ENCODE measurements at places on chromosomes 6 and 20. TPM values are rescaled to one million over a fixed set of nuclear protein-coding genes. Genes with fewer than 3 reads are reported as not detected.

DNA sequence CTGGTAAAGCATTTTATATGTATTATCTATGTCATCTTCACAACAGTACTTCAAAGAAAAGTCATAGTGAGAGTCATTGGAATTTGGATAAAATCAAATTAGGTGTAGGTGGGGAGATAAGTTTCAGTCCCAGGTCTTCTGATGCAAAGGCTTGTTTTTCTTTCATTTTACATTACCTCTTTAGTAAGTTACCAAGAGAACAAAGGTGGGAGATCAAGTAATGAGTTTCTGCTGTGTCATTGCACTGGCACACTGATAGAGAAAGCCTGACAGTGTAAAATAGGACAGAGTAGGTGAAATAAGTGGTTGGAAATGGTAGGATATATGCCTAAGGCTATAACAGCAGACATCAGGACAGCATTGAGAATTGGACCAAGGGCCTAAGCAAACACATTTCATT, 250.4 kb downstream of the NKAIN2 start:
- DNase-seq: no peak

DNA sequence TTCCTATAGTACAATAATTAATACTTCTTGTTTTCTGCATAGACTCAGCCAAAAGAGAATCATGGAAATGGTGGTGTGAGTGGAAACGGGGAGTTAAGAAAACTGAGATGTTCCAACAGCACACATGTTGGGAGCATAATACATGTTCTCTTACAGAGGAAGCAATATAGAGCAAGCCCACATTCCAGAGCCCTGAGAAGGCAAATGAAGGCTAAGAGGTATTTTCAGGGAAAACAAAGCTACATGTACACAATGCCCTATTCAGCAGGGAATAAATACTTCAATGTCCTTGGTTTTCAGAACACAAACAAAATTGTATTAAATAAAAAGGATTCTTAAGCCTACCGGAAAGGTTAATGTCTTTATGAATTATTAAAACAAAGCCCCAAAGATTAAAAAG, 35.1 kb upstream of the SMIM8 start:
- no peak for DNase-seq

GRCh38 chr6:147281895-147282565, 77.8 kb downstream of the STXBP5 start:
- no peak for DNase-seq

The PRICKLE4 gene
- total RNA-seq: 2.0 TPM

DNA sequence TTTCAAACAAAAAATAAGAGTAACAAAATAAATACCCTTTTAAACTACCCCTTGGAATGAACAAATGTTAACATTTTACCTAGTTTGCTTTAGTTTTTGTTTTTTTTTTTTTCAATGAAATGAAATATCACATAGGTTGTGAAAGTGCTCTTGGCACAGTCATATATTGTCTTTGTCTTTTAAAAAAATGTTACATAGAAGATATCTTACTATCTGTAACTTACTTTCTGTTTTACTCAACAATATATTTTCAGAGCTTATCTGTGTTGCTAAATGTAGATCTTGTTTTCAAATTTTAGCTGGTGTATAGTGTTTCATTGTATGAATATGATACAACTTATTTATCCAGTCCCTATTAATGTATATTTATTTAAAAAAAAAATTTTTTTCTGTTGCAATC, 8.6 kb downstream of the CEP57L1 start:
- no peak for DNase-seq

GRCh38 chr6:52571099-52571755, 5.6 kb downstream of the TRAM2 start:
- no peak for DNase-seq

GRCh38 chr6:121660277-121660676, 224.8 kb downstream of the GJA1 start:
- DNase-seq: no peak

The TEAD3 gene
- total RNA-seq: 25.3 TPM

GRCh38 chr6:116533233-116533957, 12.1 kb downstream of the TRAPPC3L start:
- no peak for DNase-seq

The MYLK4 gene
- total RNA-seq: 0.61 TPM

The MACROD2 gene
- total RNA-seq: 3.8 TPM

The PAX1 gene
- total RNA-seq: not detected

DNA sequence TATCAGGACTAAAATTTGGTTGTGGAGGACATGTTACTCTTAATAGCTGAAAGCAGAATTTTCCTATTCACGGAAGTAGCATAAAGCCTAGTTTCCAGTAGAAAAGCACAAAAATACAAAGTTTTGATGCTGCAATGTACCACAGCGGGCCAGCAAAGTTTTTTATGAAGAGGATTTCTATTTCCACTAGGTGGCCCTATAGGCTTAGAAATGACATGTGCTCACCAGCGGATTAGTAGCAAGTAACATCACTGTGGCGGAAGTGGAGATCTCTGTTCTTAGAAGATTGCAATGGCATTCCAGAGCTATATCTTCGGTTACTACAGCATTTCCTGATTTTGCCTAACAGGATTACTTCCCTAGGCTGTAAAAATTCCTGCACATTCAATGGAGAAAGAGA, 1219.0 kb upstream of the EYS start:
- DNase-seq: no peak

The BPI gene
- not detected for total RNA-seq
